Uterus (tissue), 4 donors: ENCODE measurements at places on chromosomes 12 and 14. TPM values are rescaled to one million over a fixed set of nuclear protein-coding genes. Genes with fewer than 3 reads are reported as not detected.
A peak's percentile ranks its signal among the peaks of the same experiment; 100 is the strongest.

Gene TTC8
- 340 TPM for total RNA-seq

DNA sequence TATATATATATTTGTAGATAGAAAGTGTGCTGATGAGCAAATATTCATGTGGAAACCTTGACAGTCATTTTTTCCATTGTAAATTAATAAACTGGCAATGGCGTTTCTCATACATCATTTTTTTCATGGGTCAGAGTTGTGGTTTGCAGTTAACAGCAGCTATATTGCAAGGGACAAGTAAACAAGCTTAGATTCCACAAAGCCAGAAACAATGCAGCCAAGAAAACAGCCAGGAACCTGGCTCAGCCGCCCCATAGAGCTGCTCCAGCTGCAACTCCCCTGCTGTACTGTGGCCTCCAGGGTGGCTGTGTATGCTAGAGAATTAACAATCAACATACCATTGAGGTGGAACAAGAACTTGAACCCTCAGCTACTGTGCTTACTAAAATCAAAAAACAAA is 298.2 kb downstream of the TMEM132D start:
- H3K27ac ChIP-seq, result no peak overlapping the region
- no peak overlapping the region for H3K4me3 ChIP-seq
- no peaks in the 10 kb centered on the region for H3K36me3 ChIP-seq
- no peaks in the 10 kb centered on the region for H3K27me3 ChIP-seq

DNA sequence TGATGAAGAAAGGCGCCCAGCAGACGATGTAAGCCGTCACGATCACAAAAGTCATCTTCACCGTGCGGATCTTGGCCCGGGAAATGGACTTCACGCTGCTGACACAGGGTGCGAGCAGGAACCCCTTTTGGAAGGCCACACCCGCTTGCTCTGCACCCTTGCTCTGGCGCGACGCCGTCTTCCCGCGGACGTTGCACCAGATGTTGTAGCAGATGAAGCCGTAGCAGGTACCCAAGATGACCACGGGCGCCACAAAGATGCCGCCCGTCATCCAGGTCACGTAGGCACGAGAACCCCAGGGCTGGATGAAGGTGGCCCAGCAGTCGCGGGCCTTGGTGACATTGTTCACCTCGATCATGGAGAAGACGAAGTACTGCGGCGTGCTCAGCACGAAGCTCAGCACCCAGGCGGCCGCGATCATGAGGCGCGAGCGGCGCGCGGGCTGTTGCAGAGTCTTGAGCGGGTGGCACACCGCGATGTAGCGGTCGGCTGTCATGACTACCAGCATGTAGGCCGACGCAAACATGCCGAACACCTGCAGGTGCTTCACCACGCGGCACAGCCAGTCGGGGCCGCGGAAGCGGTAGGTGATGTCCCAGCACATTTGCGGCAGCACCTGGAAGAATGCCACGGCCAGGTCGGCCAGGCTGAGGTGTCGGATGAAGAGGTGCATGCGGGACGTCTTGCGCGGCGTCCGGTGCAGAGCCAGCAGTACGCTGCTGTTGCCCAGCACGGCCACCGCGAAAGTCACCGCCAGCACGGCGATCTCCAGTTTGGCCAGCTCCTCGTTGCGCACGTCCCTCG is 890 bp downstream of the AVPR1A start:
- H3K36me3 ChIP-seq, result no peaks in the 10 kb centered on the region
- peak overlapping the region; percentile 48 for H3K4me3 ChIP-seq
- no peaks in the 10 kb centered on the region for H3K27me3 ChIP-seq
- no peaks in the 10 kb centered on the region for H3K4me1 ChIP-seq

Gene P2RX2
- total RNA-seq, result not detected

DNA sequence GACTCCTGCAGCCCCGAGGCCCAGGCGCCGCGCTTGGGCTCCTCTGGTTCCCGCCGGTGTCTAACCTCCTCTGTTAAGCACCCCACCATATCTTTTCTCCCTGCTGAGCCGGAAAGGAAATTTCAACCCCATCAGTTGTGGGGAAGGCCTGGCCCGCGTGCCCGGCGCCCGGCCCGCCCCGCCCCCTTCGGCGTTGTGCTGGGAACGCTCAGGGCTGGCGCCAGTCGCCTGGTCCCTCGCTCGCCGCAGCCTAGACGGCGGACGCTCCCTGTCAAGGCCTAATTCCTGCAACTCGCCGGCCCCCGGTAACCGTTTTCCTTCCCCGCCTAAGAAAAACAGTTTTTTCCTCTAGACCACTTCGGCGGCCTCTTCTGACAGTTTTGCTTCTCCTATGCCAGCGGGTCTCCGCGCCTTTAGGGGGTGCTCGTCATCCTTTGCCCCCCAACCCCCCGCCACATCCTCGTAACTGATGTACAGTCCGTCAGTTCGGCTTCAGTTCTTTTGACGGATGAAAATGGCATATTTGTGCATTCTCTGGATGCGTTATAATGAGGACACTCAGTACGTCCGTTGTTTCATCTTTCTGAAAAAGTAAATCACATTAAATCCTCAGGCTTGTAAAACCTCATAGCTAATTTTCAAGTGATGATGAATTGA is 506 bp upstream of the NAP1L1 start:
- H3K27me3 ChIP-seq, result no peaks in the 10 kb centered on the region
- H3K36me3 ChIP-seq, result no peaks in the 10 kb centered on the region
- no peak for DNase-seq
- H3K27ac ChIP-seq, result peak overlapping the region; percentile 98
- H3K4me3 ChIP-seq, result peak overlapping the region; percentile 72
- peaks cover 6% of the 10 kb centered on the region for H3K4me1 ChIP-seq

DNA sequence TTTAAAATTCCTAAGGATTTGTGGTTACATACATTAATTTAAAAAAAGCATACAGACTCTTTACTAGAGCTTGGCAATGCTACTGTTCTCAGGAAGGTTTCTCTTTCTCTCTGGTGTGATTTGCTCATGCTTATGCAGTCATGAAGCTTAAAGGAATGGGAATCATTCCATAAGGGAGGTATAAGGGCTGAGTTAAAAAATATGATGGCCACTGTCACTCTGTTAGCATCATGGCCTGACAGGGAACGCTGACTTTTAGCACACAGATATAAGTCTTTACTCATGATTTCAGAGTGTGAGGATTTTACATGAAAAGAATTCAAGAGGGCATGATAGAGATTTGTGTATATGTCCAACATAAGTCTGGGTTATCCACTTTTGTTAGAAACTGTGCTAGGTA is 3.8 kb downstream of the MYF5 start:
- no peak for DNase-seq
- no peak overlapping the region for H3K27ac ChIP-seq
- H3K27me3 ChIP-seq, result no peaks in the 10 kb centered on the region
- no peak overlapping the region for H3K4me3 ChIP-seq
- H3K4me1 ChIP-seq, result no peaks in the 10 kb centered on the region

DNA sequence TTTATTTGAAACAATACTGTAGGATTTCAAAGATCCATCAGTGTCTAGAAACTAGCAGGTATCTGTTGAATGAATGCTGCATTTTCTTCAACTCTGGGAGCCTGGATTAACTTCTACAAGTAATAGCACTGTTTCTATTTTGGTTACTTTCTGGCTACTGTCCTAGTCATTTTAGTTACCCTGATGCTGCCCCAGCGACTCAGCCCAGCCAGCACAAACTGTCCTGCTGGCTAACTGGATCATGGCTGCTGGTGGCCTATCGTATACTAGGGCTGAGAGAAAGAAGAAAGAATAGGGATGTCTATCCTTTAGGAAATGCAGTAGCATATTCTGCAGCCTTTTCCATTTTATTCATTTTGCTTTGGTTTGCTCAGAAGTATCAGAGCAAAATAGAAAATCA is 53.9 kb downstream of the NTN4 start:
- H3K4me1 ChIP-seq, result no peaks in the 10 kb centered on the region
- no peaks in the 10 kb centered on the region for H3K36me3 ChIP-seq
- H3K4me3 ChIP-seq, result no peak overlapping the region
- H3K27me3 ChIP-seq, result no peaks in the 10 kb centered on the region

Gene NOVA1
- 24.1 TPM for total RNA-seq

DNA sequence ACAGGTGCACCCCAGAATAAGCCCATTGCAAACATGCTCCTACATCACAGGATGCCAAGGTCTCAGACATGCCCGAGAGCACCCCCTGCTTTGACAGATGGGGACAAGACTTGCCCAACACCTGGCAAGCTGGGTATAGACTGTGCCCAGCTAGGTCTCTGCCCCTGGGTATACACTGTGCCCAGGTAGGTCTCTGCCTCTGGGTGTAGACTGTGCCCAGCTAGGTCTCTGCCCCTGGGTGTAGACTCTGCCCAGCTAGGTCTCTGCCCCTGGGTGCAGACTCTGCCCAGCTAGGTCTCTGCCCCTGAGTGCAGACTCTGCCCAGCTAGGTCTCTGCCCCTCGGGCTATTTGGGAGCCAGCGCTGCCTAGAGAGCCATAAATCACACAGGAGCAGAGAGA is 85.9 kb downstream of the CCDC88C start:
- no peaks in the 10 kb centered on the region for H3K36me3 ChIP-seq
- H3K27me3 ChIP-seq, result no peaks in the 10 kb centered on the region
- no peak overlapping the region for H3K27ac ChIP-seq
- H3K4me1 ChIP-seq, result no peaks in the 10 kb centered on the region
- no peak for DNase-seq
- H3K4me3 ChIP-seq, result no peak overlapping the region

DNA sequence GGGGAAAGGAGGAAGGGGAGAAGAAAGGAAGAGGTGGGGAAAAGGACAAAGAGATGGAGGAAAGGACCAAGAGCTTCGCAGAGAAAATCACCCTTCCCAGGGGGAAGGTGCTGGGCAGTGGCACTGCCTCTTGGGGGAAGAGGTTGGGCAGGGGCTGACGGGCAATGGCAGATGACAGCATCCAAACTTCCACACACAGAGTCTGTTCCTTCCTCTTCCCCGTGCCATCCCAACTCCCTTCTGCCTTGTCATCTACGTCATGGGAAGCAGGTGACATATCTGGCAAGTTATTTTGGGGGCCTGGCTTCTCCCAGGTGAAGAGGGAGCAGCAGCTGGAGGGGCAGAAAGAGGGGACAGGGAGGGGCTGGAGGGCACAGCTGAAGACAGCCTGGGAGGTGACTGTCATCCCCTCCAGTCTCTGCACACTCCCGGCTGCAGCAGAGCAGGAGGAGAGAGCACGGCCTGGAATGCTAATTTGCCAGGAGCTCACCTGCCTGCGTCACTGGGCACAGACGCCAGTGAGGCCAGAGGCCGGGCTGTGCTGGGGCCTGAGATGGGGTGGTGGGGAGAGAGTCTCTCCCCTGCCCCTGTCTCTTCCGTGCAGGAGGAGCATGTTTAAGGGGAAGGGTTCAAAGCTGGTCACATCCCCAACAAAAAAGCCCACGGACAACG is 43.9 kb upstream of the IQSEC3 start:
- no peak for DNase-seq
- no peak overlapping the region for H3K27ac ChIP-seq
- no peaks in the 10 kb centered on the region for H3K27me3 ChIP-seq
- no peak overlapping the region for H3K4me3 ChIP-seq
- H3K36me3 ChIP-seq, result no peaks in the 10 kb centered on the region

Gene SDSL
- total RNA-seq, result 0.61 TPM

GRCh38 chr14:61369454-61369810 is 48.1 kb downstream of the PRKCH start:
- H3K36me3 ChIP-seq, result no peaks in the 10 kb centered on the region
- no peaks in the 10 kb centered on the region for H3K27me3 ChIP-seq
- DNase-seq, result no peak
- H3K4me1 ChIP-seq, result no peaks in the 10 kb centered on the region
- no peak overlapping the region for H3K4me3 ChIP-seq

DNA sequence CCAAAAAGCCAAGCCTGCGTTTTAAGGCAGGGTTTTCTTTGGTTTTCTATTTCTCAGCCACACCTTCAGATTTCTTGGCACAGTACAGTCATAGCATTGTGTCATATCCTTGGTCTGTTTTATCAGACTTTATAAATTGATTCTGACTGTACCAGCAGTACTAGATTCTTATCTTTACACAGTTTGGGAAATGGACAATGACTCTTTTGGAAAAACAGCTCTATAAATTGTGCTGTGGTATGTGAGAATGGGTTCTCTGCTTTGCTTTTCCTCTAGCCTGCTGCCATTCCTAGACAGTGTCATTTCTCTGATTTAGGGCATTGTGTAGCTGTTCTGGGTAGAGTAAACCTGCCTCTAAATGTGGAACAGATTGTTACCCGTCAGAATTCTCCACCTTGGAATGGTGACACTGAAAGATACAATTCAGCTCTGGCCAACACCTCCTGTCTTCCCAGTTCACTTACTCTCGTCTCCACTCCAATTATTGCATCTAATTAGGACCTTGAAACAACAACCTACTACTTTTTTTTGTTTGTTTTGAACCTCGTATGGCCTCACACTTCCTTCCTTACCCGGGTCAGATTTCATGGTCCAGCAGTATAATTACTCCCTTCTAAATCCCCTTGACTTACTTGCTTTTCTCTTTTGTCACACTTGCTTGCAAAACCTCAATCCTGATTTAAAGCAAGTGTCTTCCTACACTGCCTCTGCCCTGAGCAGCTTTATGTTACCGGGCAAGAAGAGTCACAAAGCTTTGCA is 226.3 kb downstream of the ERC1 start:
- peaks cover 3% of the 10 kb centered on the region for H3K4me1 ChIP-seq
- H3K36me3 ChIP-seq, result no peaks in the 10 kb centered on the region
- no peak for DNase-seq

Gene FERMT2
- 169 TPM for total RNA-seq

GRCh38 chr12:95646781-95647190 is 95.5 kb upstream of the USP44 start:
- no peaks in the 10 kb centered on the region for H3K36me3 ChIP-seq
- H3K27ac ChIP-seq, result no peak overlapping the region
- no peak for DNase-seq
- no peaks in the 10 kb centered on the region for H3K27me3 ChIP-seq
- no peaks in the 10 kb centered on the region for H3K4me1 ChIP-seq

- no peak overlapping the region for H3K4me3 ChIP-seq
- H3K4me1 ChIP-seq, result no peaks in the 10 kb centered on the region
- no peaks in the 10 kb centered on the region for H3K36me3 ChIP-seq
These were observed 233.2 kb downstream of the MDGA2 start for GRCh38 chr14:47442211-47442610.

DNA sequence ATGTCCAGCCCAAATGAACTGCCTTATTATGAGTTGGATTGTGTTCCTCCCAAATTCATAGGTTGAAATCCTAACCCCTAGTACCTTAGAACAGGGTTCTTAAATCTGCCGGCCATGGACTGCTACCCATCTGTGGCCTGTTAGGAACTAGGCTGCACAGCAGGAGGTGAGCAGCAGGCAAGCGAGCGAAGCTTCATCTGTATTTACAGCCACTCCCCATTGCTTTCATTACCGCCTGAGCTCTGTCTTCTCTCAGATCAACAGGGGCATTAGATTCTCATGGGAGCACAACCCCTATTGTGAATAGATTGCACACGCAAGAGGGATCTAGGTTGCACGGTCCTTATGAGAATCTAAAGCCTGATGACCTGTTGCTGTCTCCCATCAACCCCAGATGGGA is 9.8 kb upstream of the EML5 start:
- no peak overlapping the region for H3K4me3 ChIP-seq
- H3K36me3 ChIP-seq, result no peaks in the 10 kb centered on the region
- no peak overlapping the region for H3K27ac ChIP-seq
- no peaks in the 10 kb centered on the region for H3K4me1 ChIP-seq

Gene CABP1
- total RNA-seq, result 2.1 TPM
